Breast epithelium (tissue), 4 donors: ENCODE measurements at places on chromosomes 2 and 18.

- no peaks in the 10 kb centered on the region for H3K27me3 ChIP-seq
- H3K27ac ChIP-seq, result no peak overlapping the region
- DNase-seq, result no peak
- H3K4me1 ChIP-seq, result peaks cover 5% of the 10 kb centered on the region
Observed at GRCh38 chr2:217370391-217370790, 510.5 kb upstream of the TNP1 start.

GRCh38 chr2:145815933-145816332 is 1296.0 kb upstream of the ZEB2 start:
- H3K27ac ChIP-seq, result no peak overlapping the region
- H3K27me3 ChIP-seq, result no peaks in the 10 kb centered on the region
- no peaks in the 10 kb centered on the region for H3K4me1 ChIP-seq
- no peaks in the 10 kb centered on the region for H3K36me3 ChIP-seq

DNA sequence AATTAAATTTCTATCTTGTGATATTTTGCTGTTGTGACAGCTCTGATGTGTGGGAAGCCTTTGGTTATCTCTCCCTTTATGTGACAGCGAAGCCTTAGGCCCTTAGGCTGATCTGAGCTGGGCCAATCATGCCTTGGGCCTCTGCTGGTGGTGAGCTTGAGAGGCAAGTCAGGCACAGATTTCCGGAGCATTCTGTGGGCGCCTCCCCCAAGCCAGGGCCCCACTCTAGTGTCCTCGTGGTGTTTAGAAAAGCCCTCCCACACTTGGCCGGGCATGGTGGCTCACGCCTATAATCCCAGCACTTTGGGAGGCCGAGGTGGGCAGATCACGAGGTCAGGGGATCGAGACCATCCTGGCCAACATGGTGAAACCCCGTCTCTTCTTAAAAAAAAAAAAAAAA is 239.8 kb downstream of the SH3RF3 start:
- no peak for DNase-seq
- H3K27me3 ChIP-seq, result no peaks in the 10 kb centered on the region
- no peaks in the 10 kb centered on the region for H3K4me1 ChIP-seq
- no peaks in the 10 kb centered on the region for H3K36me3 ChIP-seq
- no peak overlapping the region for H3K27ac ChIP-seq
- H3K4me3 ChIP-seq, result no peak overlapping the region

DNA sequence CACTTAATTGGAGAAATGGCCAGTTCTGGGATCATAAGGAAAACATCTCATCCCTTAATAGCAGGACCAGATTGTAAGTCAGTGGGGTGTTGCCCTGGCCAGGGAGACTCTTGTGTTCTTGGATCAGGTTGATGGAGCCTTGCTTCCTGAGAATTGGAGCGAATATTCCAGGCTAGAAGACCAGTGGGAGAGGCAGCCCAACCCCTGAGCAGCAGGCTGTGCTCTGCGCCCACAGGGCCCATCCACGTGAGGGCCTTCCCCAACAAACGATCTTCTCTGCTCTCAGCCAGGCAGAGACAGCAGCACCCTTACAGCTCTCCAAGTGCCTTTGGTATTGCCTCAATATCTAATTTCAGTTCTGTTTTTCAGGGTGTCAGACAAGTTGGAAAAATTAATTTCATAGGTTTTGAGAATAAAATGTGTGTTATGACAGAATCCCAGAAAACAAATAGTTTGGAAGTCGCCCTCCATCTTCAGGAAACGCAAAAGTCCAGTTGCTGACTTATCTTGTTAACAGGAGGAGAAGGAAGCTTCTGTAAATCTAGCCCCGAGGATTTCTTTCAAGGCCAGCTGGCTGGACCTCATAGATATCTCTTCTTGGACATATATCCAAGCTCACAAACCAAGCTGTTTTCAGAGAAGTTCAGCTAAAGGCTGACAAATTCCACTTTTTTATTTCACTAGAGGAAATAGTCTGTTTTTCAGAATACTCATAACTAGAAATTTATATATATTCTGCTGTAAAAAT is 105.5 kb downstream of the COPS8 start:
- H3K4me3 ChIP-seq, result no peak overlapping the region
- H3K4me1 ChIP-seq, result no peaks in the 10 kb centered on the region
- DNase-seq, result no peak
- H3K27me3 ChIP-seq, result no peaks in the 10 kb centered on the region
